ENCODE measurements at places on chromosomes 12 and 14.

GRCh38 chr14:101877766-101878165, 86.6 kb upstream of the DYNC1H1 start:
- no peak for DNase-seq

DNA sequence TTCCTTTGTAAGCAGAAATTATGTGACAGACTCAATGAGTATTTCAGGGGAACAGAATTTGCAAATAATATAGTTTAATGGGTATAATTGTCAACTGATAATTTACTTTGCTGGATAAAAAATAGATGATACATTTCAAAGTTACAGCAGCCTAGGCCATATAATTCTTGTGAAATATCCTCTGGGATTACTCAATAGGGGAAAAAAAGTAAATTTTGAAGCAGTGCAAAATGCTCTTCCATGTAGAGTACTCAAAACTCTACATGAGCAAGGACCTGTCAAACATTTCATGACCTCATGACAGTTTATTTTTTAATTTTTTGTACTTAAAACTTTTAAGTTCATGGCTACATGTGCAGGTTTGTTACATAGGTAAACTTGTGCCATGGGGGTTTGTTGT, 163.3 kb downstream of the DACT1 start:
- DNase-seq = no peak

DNA sequence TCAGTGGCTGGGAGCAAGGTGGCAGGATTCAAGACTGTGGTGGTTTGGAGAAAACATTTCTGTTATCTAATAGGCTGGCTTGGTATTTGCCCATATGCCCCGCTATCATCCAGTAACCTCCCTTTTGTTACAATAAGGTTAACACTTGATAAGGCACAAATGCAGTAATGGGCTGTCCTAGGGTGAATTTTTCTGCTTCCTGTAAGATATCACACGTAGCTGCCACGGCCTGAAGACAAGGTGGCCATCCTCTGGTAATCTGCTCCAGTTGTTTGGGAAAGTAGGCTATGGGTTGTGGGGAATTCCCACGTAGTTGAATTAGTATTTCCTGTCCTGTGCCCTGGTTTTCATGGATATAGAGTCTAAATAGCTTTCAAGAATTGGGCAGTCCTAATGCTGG, 23.1 kb downstream of the ANG start:
- no peak for DNase-seq

DNA sequence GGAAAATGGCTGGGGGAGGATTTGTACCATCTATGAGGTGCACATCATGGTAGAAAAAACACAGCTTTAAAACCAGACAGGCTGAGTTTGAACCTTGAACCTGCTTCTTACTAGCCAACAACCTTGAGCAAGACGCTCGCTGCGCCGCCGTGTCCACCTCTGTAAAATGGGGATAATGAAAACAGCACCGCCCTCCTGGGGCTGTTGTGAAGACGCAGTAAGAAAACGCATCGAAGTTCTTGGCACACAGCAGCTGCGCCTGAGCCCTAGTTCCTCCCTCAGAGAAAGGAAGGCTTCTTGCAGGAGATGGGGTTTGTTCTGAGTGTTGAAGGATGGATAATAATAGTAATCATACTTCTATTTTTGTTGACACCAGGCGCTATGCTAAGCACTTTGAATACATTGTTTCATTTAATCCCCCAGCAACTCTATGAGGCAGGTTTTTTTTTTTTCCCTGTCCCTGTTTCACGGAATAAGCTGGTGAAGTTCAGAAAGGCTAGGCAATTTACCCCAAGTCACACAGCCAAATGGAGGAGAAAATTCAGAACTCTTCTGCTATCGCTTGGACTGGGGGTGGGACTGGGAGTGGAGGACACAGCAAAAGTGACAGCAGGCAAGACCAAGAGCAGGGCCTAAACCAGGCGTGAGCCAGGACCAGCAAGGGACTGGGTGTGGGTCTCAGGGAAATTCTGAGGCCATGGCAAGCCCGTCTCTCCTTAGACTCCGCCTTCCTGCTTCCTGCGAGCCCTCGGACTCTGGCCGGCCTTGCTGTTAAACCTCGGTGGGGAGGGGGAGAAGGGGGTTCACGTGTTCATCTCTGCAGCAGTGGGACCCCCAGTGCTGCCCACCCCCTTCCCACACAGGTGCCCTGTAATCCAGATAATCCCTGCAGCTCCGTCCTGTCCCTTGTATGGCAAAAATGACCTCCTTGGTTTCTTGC, 97.5 kb downstream of the LRRC74A start:
- no peak for DNase-seq

Measured in NK-92 treated with Interleukin-12 subunit alpha and Interleukin-12 subunit beta, amount 100 ng/mL, for 24 hours (cell line).